Transverse colon (tissue), 4 donors: ENCODE measurements at places on chromosomes 1 and 21.

- H3K4me3 ChIP-seq: peak overlapping the region; percentile 57
- peaks cover 76% of the 10 kb centered on the region for H3K27me3 ChIP-seq
- peaks cover 12% of the 10 kb centered on the region for H3K4me1 ChIP-seq
- H3K27ac ChIP-seq: no peak overlapping the region
- DNase-seq: peak; percentile 71
These were observed 1.1 kb downstream of the ADGRB2 start for GRCh38 chr1:31762726-31763670.

DNA sequence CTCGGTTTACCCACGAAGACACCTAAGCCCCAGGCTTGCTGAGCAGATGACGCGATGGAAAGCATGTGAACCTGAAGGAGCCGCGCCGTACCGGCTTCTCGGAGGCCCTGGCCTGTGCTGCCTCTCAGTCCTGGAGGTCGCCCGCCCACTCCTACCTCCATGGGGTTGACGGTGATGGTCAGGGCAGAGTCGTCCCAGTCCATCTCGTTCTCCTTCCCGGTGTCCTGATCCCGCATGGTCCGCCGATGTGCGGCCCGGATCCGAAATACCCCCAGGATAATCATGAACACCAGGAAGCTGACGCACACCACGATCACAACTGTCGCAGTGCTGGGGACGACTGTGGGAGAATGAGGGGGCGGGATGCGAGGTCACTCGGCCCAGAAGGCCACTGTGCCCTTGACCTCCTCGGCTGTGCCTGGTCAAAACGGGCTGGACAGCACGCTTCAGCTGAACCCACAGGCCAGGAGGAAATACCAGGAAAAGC is 79.6 kb downstream of the PIK3CD start:
- no peak for DNase-seq
- H3K27ac ChIP-seq: no peak overlapping the region
- H3K36me3 ChIP-seq: peaks cover 61% of the 10 kb centered on the region
- H3K27me3 ChIP-seq: no peaks in the 10 kb centered on the region
- no peak overlapping the region for H3K4me3 ChIP-seq
- no peaks in the 10 kb centered on the region for H3K4me1 ChIP-seq

DNA sequence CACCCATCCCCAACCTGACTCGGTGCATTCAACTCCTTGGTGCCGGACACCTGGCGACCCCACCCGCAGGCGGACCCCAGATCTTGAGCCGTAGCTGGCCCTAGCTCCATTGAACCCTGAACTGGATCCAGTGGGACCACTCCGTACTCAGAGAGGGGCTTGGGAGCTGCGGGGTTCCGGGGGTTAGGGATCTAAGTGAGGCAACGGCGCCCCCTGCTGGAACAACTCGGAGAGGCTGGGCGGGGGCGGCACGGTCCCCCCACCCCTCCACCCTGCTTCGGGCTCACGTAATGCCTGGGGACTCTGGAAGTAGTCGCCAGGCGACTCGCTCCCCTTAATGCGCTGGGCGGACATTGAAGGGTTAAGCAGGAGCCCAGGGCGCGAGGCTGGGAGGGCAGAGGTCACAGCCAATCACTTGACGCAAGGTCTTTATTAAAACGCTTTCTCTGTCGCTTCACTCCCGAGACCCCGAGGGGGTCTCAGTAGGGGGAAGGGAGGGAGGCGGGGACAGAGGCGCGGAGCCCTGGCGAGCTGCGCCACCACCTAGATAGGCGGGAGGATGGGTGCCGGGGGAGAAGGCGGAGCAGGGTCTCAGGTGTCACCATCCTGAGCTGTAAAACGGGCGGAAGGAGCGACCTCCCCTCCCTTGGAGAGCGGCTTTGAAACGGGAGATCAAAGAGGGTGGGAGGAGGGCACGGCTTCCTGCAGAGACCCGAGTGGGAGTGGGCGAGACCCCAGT is 704 bp upstream of the CRABP2 start:
- peaks cover 43% of the 10 kb centered on the region for H3K27me3 ChIP-seq
- DNase-seq: peak; percentile 66
- H3K4me1 ChIP-seq: peaks cover 35% of the 10 kb centered on the region

DNA sequence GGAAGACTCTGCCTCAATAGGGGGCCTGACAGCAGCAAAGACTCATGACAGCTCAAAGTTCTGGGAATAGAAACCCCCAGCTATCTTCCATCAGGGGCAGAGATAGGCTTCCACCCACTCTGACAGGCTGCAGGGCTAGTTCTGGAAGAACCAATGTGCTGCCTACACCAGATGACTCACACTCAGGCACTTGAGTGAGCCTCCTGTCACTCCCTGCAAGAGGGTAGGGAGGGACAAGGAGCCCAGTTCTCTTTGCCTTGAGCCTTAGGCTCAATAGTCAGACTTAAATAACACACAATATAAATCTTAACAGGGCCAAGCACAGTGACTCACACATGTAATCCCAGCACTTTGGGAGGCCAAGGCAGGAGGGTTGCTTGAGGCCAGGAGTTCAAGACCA is 386.4 kb downstream of the HHAT start:
- H3K4me3 ChIP-seq: no peak overlapping the region
- no peak for DNase-seq
- H3K27me3 ChIP-seq: no peaks in the 10 kb centered on the region
- H3K27ac ChIP-seq: no peak overlapping the region
- H3K4me1 ChIP-seq: no peaks in the 10 kb centered on the region

DNA sequence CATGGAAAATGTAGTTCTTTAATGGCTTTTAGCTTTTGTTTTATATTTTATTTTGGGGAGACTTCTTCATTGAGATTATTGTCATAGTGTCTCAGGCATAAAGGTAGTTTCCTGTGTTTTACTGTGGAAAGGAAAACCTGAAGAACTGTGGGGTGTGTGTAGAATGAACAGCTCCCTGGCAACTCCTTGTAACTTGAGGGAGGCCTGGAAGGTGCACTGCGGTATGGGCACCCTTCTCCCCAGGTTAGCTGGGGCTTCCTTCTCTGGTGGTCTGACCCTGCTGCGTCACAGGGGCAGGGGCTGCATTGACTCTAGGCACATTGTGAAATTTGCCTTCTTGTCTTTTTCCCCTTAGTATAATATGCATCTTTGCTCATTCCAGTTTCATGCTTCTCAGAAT is 1.7 kb downstream of the ATP1B1 start:
- peaks cover 39% of the 10 kb centered on the region for H3K4me1 ChIP-seq
- no peak for DNase-seq
- no peaks in the 10 kb centered on the region for H3K36me3 ChIP-seq
- H3K27me3 ChIP-seq: no peaks in the 10 kb centered on the region
- H3K4me3 ChIP-seq: peak overlapping the region; percentile 86

GRCh38 chr1:203323587-203323986 is 18.3 kb downstream of the BTG2 start:
- peaks cover 80% of the 10 kb centered on the region for H3K4me1 ChIP-seq
- no peaks in the 10 kb centered on the region for H3K27me3 ChIP-seq
- no peak overlapping the region for H3K4me3 ChIP-seq
- peak overlapping the region; percentile 99 for H3K27ac ChIP-seq
- no peak for DNase-seq
